ENCODE measurements at places on chromosomes 7 and 10. TPM values are rescaled to one million over a fixed set of nuclear protein-coding genes. Genes with fewer than 3 reads are reported as not detected.

GRCh38 chr7:42843205-42843800 is 68.6 kb downstream of the C7orf25 start:
- no peak overlapping the region for H3K4me3 ChIP-seq
- H3K36me3 ChIP-seq = no peaks in the 10 kb centered on the region
- no peak overlapping the region for H3K27ac ChIP-seq
- no peaks in the 10 kb centered on the region for H3K4me1 ChIP-seq
- peak; percentile 31 for DNase-seq

DNA sequence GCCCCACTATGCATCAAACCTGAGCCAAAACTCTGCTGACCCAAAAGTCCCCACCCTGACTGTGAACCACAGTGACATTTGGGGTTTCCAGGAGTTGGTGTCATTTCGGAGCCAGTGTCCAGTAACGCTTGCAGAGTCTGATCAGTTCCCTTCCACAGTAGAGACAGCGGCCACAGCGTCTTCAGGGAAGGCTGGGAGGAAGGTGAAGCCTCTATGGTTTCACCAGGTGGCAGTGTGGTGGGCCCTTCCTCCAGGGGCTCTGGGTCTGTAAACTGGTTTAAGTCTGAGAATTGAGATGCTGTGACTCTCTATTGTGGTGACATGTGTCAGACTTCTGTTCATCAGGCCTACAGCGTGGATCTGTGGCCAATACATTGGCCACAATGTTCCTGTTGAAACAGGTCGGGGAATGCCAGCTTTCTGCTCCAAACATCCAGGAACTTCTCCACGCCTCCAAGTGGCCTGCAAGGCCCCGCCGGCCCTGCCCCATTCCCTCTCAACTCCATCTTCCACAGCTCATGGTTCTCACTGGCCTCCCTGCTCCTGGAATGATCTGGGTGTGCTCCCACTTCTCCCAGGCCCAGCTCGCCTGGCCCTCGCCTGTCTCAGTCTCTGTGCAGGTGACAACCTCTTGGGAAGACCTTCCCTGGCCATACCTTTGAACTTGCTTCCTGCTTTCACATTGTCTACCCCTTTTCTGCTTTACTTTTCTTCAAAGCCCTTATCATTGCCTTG is 124.5 kb upstream of the FAM20C start:
- H3K27ac ChIP-seq = no peak overlapping the region
- no peak for DNase-seq
- no peak overlapping the region for H3K4me3 ChIP-seq
- H3K27me3 ChIP-seq = no peaks in the 10 kb centered on the region
- H3K36me3 ChIP-seq = no peaks in the 10 kb centered on the region

DNA sequence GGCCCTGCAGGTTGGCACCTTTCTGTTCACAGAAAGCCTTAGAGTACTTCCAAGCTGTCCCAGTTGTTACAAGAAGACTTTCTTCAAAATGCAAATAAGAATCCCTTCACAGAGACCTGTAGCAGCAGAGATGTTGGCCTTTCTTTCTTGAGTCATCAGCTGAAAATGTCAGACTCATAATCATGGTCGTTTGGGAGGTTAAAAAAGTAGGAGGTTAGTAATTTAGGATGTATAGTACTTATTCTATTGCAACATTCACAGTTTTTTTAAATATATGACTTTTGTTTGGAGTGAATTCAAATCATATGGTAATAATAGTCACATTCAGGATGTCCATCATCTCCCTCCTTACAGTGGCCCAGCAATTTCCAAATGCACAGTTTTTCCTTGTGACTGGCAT is 223.9 kb upstream of the GLI3 start:
- H3K36me3 ChIP-seq = no peaks in the 10 kb centered on the region
- no peak for DNase-seq
- no peaks in the 10 kb centered on the region for H3K4me1 ChIP-seq
- H3K4me3 ChIP-seq = no peak overlapping the region
- H3K27ac ChIP-seq = no peak overlapping the region
- no peaks in the 10 kb centered on the region for H3K27me3 ChIP-seq

- H3K36me3 ChIP-seq = no peaks in the 10 kb centered on the region
- no peaks in the 10 kb centered on the region for H3K27me3 ChIP-seq
- no peak for DNase-seq
- H3K4me3 ChIP-seq = no peak overlapping the region
Observed at GRCh38 chr7:7335909-7336308, 153.6 kb downstream of the C1GALT1 start.

GRCh38 chr7:47556511-47557180 is 25.3 kb downstream of the TNS3 start:
- no peak overlapping the region for H3K4me3 ChIP-seq
- H3K4me1 ChIP-seq = peaks cover 13% of the 10 kb centered on the region
- H3K36me3 ChIP-seq = no peaks in the 10 kb centered on the region
- no peak for DNase-seq

The CFAP69 gene
- 16.6 TPM for total RNA-seq

The CPXM2 gene
- 8.2 TPM for total RNA-seq

All from body of pancreas (tissue), 4 donors.